ENCODE measurements at places on chromosomes 11 and 22.

- no peak for DNase-seq
Measured at GRCh38 chr11:126485021-126485792, 129.7 kb downstream of the ST3GAL4 start.

GRCh38 chr22:49104434-49104833 lies 723.2 kb downstream of the BRD1 start:
- DNase-seq, result no peak

GRCh38 chr11:113698515-113698914 lies 7.6 kb downstream of the TMPRSS5 start:
- DNase-seq, result no peak

- no peak for DNase-seq
Measured at GRCh38 chr11:132496341-132496740, 1036.0 kb downstream of the OPCML start.

DNA sequence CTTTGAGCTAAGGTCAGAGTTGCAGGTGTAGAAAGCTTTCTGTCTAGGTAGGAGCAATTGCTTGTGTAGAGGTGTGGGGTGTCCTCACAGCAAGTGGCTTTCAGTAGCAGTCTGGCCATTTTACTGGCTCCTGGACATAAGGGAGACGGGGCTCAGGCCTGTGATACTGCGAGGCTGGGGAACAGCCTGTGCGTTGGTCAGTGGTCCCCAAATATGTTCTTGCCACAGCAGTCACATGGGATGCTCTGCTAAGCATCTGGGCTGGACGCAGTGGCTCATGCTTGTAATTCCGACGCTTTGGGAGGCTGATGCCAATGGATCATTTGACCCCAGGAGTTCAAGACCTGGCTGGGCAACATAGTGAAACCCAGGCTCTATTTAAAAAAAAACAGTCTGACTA lies 1.9 kb downstream of the MCM5 start:
- DNase-seq, result no peak

DNA sequence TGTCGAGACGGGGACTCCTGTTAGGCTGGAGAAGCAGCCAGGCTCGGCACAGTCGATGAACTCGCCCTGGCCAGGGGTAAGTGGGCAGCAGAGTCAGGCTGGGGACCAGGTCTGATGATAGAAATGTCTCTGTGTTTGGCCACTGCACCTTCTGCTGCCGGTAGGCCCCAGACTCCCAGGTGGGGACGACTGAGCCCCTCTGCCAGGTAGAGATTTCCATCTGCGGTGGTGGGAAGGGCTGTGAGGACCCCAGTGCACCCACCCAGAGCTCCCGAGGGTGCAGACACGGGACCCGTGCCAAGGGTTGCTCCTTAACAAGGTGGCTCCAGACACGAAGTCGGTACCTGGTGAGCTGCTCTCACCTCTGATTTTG lies 862.5 kb downstream of the TBC1D22A start:
- DNase-seq, result no peak

DNA sequence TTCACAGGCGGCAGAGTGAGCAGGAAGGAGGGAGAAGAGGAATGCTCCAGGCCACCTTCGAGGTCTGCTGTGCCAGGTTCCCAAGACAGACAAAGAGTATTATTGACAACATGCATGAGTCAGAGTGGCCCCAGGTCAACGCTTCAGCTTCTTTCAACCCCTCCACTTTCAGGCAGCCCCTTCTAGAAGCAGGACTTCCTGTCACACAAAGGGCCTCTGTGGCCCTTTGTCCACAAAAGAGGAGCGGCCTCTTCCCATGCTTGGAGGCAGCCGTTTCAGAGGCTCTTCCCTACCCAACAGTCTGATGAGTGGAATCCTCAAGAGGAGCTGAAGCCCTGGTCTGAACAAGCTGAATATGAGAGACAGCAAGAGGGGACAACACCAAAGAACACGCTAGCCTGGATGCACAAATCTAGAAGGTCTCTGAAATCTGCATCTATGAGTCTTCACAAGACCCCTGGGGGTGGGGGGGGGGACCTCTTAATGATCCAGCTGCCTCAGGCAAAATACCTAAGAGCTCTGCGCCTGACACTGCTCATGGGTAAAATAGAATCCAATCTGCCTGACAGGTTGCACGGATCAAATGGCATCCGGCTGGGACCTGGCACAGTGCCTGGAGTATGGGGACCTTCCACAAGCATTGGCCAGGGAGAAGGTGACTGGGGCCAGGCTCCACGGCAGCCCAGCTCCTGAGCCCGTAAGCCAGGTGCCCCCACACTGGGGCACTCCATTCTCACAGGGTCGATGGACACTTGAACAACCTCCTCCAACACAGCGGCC lies 67.5 kb downstream of the PACSIN2 start:
- peak; percentile 96 for DNase-seq

DNA sequence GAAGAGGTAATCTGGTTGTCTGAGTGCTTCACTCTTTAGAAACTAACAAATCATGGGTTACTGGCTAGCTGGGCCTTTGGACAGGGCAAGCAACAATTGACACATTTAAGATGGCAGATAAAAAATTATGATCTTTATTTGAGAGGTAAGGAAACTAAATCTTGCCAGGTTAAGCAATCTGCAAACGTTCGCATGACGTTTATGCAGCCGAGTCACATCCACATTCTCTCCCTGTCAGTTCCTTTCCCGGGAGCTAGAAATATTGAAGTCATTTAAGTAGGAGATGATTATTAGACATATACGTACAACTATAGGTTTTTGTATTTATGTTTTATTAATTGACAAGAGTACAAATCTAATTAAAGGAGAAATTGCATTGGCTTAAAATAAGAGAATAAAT lies 57.4 kb upstream of the RCN1 start:
- DNase-seq, result no peak

- DNase-seq, result no peak
Measured at GRCh38 chr11:58914821-58915543, 24.3 kb upstream of the GLYATL1 start.

DNA sequence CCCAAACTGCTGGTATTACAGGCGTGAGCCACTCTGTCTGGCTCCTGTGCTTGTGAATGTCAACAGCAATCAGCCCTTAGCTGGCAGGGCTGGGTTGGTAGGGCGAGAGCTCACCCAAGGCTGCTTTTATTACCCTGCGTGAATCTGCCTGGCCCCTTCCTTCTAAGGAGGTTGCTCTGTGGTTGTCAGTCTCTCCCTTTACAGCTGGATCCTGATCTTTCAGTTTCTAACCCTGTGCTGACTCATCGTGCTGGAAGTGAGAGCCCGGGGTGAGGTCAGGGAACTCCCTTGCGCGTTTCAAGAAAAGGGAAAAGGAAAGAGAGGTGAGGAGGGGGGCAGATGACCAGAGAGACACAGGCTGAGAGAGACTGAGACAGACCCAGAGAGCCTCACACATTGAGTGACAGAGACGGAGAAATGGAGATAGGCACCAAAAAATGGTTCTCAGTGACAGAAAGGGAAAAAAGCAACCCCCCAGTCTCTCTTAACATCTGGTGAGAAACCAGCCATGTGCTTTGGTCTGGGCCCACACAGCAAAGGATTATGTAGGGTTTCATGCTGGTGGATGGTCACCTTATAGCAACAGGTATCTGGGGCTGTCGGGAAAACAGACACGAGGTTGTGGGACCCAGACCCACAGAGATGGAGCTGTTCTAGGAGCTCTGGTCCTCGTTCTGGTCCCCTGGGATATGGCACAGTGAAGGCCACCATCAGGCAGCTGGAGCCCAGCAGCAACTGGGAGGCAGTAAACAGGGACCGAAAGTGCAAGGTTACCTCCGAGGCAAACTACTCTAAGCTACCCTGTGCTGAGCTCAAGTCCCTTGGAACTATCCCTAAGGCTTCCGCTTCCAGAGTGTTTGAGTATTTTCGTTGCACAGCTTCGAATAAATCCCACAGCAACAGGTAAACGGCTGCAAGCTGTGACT lies 2.5 kb downstream of the TCN2 start:
- DNase-seq, result no peak

DNA sequence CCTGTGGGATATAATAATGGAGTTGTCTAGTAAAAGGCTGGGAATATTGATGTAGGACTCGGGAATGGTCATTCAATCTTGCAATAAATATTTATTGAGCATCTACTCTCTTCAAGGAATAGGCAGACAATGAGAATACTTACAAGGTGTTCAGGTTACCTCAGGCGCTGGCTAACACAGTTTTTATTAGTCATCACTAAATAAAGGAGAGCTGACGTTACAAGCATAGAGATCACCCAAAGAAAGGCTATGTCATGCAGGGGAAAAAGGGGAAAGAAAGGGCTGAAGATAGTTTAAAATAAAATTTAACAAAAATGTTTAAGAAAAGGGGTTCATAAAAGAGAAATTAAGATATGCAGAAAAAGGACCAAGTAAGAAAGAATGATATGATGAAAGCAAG lies 15.8 kb upstream of the CTSC start:
- no peak for DNase-seq

DNA sequence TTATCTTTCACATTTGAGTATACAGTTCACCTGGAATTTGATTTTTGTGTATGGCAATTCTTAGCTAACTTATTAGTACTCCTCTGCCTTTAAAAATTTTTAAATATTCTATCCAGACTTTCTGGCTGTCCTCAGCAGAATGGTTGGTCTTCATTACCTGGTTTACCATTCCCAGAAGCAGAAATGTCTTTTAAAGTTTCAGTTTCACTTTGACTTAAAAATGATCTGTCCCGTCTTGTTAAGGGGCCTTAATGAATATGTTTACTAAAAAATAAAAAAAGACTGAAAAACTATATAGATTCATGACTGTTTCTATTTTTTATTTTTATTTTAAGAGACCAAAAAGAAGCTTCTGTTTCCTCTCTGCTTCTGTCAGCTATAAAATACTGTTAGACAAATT lies 70.5 kb upstream of the TNRC6B start:
- DNase-seq, result no peak

- DNase-seq, result no peak
Measured at GRCh38 chr11:105344938-105345337, 205.4 kb upstream of the CARD18 start.

- DNase-seq, result no peak
Measured at GRCh38 chr11:100923555-100923954, 206.1 kb downstream of the PGR start.

- DNase-seq, result no peak
Measured at GRCh38 chr11:70079691-70080090, 1.6 kb downstream of the ANO1 start.

GRCh38 chr11:10797001-10797400 lies 11.7 kb downstream of the EIF4G2 start:
- no peak for DNase-seq

- DNase-seq, result peak; percentile 82
Measured at GRCh38 chr11:74929431-74930363, 19.2 kb downstream of the XRRA1 start.

- DNase-seq, result no peak
Measured at GRCh38 chr11:118219732-118220131, 5.1 kb downstream of the JAML start.

- DNase-seq, result no peak
Measured at GRCh38 chr11:105100981-105101630, 38.5 kb downstream of the CARD18 start.

DNA sequence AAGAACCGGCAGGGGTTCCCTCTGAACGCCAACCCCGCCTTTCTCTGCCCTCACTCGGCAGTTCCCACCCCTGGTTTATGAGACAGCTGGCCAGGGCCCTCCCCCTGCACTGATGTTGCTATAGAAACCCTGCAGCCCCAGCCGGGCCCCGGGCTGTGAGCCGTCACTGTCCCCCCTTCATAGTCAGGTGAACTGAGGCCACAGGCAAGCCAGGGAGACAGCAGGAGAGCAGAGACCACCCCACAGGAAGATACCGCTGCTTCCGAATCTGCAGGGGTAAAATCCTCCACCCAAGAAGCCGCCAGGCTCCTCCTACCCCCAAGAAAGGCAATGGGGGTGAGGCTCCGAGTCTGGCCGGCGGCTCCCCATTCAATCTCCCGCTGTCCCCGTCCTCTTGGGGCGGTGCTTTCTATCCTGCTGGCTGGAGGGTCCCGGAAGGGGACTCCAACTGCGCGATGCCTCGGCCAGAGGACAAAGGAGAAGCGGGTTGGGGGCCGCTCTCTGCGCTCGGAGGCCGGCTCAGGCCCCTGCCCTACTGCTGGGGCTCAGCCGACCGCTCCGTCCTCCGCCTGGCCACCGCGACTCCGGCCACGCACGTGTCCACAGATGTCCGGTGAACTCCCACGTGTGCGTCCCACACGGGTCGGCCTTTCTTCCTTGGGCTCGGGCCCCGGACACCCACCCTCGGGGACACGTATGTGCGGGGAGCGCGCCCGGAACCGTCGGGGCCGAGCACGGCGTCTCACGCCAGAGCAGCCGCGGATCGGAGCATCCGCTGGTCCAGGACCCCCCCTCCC lies 587 bp downstream of the SLC25A22 start:
- peak; percentile 58 for DNase-seq

- DNase-seq, result no peak
Measured at GRCh38 chr11:64826062-64826461, 15.7 kb upstream of the MEN1 start.

GRCh38 chr11:34358728-34359547 lies 1.1 kb upstream of the ABTB2 start:
- DNase-seq, result peak; percentile 94

DNA sequence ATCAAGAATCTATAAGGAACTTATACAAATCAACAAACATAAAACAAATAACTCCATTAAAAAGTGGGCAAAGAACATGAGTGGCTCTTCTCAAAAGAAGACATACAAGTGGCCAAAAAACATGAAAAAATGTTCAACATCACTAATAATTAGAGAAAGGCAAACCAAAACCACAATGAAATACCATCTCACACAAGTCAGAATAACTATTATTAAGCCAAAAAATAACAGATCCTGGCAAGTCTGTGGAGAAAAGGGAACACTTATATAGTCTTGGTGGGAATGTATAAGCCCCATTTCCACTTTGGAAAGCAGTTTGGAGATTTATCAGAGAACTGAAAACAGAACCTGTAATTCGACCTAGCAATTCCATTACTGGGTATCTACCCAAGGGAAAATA lies 921.0 kb downstream of the KCNA4 start:
- DNase-seq, result no peak

DNA sequence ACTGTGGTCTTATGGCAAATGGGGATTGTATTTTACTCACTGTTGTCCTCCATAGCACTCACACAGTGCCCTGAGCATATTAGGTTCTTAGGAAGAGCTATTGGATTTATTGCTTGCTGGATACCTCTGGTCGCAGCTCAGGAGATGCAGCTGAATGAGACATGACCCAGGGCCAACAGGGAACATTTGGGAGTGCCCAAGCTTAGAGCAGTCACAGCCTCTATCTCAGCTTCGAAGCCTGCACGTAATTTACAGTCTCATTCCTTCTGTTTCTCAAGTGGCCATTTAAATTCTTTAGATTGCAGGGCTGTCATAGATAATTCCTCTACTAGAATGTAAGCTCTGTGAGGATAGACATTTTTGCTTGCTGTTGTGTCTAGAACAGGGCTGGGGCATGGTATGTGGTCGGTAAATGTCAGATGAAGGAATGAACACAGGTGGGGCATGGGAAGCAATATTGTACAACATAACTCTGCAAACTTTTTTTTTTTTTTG lies 192.8 kb downstream of the GRIK4 start:
- no peak for DNase-seq

- no peak for DNase-seq
Measured at GRCh38 chr11:68263444-68264035, 8.2 kb downstream of the C11orf24 start.
